ENCODE measurements at places on chromosomes 1 and 21. TPM values are rescaled to one million over a fixed set of nuclear protein-coding genes. Genes with fewer than 3 reads are reported as not detected.

DNA sequence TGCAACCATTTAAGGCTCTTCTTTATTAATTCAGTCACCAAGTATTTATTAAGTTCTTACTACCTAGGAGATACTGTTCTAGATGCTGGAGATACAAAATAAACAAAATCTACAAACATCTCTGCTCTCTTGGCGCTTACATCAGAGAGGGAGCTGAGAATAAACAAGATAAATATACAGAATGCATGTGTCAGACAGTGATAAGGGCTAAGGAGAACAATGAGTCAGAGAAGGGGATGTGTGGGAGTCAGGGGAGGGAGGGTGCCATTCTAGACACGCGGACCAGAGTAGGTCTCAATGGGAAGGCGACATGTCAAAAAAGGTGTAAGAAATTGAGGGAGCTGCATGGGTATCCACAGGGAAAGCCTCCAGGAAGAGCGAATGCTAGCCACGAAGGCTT lies 393.2 kb downstream of the RWDD3 start:
- H3K4me1 ChIP-seq = no peaks in the 10 kb centered on the region
- no peak overlapping the region for H3K4me3 ChIP-seq
- no peak for DNase-seq

DNA sequence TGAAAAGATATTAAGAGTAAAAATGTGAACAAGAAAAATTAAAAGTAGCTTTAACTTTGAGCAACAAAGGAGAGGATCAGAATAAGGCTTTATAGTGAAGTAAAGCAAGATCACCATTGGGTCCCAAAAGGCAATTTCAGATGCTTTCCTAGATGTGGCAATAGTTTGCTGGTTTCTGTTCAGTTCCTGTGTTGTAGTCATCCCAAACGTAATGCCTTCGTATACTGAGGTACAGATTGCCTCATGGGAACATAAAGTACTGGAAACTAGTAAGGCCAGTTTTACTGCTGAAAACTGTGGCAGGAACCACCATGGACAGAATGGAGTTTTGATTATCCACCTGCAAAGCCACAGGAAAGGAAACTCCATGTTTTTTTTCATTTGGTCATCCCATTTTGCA lies 283.5 kb upstream of the SGIP1 start:
- no peak for DNase-seq
- no peak overlapping the region for H3K27ac ChIP-seq
- H3K27me3 ChIP-seq = no peaks in the 10 kb centered on the region
- H3K4me1 ChIP-seq = peaks cover 79% of the 10 kb centered on the region
- no peak overlapping the region for H3K4me3 ChIP-seq

- H3K27ac ChIP-seq = no peak overlapping the region
- DNase-seq = no peak
- no peaks in the 10 kb centered on the region for H3K27me3 ChIP-seq
- H3K4me3 ChIP-seq = no peak overlapping the region
- H3K36me3 ChIP-seq = peaks cover 73% of the 10 kb centered on the region
Measured at GRCh38 chr1:74753104-74753503, 20.2 kb downstream of the TYW3 start.

- H3K4me3 ChIP-seq = no peak overlapping the region
- H3K36me3 ChIP-seq = no peaks in the 10 kb centered on the region
- no peak for DNase-seq
- H3K4me1 ChIP-seq = no peaks in the 10 kb centered on the region
- no peaks in the 10 kb centered on the region for H3K27me3 ChIP-seq
Measured at GRCh38 chr1:246280551-246280950, 226.5 kb downstream of the SMYD3 start.

The ATP6V1G3 gene
- not detected for total RNA-seq

The PLA2G4A gene
- 2.0 TPM for total RNA-seq

All from activated CD8-positive, alpha-beta memory T cell treated with anti-CD3 and anti-CD28 coated beads, Interleukin-2, amount 10 ng/mL, durations not matched to agents 7 days and 5 days (primary cell).